ENCODE measurements at places on chromosomes 7 and 10.

- DNase-seq: no peak
Observed at GRCh38 chr7:124057872-124058271, 25.0 kb upstream of the TMEM229A start.

DNA sequence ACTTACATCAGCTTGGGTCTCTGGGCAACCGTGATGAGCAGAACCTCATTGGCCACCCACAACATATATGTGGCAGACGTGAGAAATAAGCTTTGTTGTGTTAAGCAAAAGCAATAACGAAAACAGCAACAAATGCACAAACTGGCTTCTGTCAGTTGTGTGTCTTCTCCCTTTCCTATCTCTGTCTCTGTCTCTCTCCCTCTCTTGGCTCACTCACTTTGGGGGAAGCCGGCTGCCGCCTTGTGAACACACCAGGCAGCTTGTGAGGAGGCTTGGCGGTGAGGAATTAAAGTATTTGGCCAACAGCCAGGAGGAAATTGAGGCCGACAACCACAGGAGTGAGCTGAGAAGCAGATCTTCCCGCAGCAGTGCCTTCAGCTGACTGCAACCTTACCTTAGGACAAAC lies 21.9 kb upstream of the CDCA7L start:
- no peak for DNase-seq

- DNase-seq: no peak
Observed at GRCh38 chr7:16670731-16671344, 24.9 kb downstream of the BZW2 start.

DNA sequence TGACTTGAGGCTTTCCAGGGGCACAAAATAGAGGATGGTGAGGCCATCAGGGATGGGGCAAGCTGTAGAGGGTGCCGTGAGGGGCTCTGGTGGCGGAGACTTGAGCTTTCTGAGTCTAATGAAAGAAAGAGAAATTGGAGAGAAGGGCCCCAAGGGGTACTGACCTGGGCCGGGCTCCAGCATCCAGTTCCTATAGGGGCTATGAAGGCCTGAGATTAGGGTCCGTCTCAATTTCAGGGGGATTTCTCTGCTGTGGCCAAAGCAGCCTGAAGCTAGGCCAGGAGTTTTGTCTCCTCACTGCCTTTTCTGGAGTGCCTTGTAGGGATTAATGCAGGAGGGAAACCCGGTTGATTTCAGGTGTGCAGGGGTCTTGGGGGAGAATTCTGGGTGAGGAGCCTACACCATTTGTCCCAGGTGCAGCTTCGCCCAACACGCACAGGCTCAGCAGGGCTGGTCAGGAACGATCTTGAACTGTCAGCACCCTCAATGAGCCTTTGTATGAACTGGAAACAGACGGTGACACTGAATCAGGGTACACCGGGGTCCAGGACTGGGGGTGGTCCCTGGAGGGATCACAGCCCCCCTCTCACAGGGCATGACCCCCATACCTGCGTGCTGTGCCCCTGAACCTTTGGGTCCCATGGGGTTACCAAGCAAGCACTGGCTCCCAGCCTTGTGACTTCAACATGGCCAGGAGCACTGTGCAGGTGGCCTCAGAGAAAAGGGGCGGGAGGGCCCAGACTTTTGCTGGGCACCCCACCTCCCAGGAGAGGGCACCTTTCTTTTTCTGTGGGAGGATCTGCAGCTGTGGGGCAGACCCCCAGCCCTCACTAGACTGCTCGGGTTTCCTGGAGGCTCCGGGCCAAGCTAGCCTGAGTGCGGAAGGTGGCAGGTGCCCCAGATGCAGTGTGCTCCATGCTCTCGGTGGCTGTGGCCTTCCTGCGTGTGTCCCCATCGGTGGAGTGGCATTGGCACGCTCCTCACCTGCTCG lies 122.9 kb upstream of the RET start:
- no peak for DNase-seq

DNA sequence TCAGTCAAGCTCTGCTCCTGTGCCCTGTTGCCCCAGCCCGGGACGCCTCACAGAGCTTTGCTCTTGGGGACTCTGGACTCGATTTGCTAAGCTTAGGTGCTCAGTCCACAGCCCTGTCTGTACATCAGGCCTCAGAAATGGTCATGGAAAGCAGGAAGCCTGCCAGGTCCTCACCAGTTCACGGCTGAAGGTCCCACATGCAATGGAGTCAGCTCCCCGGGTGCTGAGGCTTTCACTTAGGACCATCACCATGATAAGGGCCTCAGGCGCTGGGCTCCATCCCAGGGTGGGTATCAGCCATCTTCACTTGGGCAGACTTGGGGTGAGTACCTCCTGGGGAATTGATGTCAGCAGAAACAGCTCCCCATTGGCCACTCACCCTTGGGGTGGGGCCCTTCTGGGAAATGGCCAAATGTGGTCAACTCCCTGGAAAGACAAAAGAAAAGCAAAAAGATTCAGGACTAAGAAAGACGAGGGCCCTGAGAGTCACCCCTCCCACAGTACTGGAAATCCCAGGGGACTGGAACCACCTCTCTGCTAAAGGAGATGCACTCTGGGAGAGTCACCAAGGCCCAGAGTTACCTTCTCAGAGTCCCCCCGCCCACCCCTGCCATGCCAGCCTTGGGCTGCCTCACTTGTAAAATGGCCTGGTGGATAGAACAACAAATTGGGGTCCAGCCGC lies 37.6 kb downstream of the FAM53B start:
- no peak for DNase-seq

DNA sequence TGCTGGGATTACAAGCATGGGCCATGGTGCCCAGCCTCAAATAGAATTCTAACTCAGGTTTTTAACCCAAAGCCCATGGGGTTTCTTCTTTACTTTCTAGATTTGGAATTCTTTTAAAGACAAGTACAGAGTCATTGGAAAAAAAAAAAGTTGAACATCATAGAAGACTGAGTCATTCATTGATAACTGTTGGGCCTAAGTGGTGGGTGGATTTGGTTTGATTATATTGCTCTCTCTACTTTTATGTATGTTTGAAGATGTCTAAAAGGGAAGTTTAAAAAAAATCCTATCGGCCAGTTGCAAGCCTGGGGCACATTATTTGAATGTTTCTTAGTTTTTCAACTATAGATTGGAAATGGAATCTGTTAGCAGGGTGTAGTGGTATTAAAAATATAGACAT lies 49.7 kb downstream of the INPP5F start:
- no peak for DNase-seq

DNA sequence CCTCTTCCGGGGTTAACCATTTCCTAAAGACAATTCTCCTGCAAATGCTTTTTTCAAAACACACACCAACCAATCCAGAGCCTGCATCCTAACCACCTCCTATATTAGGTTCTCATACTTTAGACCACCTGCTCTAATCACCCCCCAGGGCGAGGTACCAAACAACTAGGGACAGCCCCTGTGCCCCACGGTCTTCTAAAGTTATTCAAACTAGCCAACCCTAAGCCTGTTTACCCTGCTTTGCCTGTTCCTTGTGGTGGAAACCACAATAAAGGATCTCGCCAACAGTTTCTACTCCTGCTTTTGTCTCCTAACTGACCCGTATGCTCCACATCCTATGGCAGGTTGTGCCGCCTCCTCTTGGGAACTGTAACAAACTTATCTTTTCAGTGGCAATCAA lies 21.1 kb downstream of the SP4 start:
- no peak for DNase-seq

DNA sequence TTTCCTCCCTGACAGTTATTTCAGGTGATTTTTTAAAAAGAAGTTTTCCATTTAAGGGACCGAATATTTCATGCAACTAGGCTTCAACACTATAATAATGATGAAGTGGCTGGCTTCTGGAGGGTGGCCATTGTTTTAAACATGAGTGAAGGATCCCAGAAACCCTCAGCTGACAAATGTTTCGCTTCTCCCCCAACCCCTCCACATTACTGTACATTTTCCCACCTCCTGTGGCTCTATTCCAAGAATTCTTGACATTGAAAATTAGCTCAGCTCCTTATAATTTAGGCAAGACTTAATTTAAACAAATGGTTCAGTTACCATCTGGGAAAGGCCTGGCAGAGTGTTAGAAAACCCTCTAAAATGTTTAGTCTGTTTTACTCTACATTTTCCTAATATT lies 129.9 kb upstream of the CDCA7L start:
- DNase-seq: no peak

GRCh38 chr7:140695381-140695780 lies 1.1 kb upstream of the NDUFB2 start:
- DNase-seq: no peak

DNA sequence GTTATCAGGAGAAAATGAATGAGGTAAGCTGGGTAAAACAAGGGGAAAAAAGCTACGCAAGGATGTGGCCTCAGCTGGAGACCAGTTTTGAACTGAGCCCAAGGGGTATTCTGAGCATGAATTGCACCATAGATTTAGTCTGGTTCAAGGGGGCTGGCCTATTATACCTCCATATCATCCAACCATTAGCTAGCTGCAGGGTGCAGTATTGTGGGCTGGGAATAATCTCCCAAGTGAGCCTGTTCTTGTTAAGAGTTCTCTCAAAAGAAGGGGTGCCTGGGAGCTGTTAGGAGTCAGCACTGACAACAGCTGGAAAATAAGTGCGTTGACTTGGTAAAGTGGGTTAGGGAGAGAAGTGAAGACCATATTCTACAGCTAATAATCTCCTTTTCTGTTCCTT lies 8.0 kb downstream of the TAS2R16 start:
- DNase-seq: no peak

DNA sequence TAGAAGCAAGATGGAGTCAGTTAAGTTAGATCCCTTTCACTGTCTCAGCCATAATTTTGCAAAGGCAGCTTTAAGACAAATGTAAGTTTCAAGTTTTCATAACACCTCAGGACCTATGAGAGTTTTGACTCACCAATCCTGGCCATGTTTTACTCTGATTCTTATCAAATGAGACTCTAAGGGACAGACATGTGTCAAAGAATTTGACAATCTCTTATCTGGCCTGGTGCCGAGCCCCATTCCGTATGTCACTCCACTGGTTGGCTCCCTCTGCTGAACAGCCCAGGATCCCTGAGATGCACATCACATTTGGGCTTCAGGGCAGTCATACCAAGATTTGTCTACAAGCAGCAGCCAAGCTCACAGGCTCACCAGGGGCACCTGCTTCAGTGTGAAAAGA lies 187.6 kb upstream of the STK17A start:
- no peak for DNase-seq

GRCh38 chr7:95001815-95002561 lies 94.6 kb downstream of the PPP1R9A start:
- no peak for DNase-seq

DNA sequence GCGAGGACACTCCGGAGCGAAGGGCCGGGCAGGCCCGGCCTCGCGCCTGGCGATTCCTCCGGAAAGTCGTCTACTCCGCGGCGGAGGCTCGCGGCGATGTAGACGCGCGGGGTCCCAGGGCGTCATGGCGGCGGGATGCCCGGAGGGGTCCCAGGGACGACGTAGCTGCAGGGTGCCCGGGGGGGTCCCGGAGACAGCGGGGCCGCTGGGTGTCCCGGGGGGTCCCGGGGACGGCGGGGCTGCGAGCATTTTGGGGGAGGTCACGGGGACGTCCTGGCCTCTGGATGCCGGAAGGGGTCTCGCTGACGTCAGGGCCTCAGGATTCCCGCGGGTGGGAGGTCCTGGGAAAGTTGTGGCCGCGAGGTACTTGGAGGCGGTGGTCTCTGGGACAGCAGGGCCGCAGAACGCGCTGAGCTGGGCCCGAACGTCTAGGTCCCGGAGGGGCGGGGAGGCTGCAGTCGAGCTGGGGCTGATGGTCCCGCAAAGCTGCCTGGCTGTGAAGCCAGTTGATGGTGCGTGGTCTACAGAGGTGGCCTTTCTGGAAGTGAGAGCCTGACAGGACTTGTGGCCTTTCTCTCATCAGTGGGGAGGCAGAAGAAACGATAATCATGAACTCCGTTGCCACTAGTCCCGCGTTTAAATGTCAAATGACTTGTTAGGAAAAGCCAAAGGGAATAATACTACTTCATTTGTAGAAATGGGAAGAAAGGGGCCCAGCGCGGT lies 637 bp downstream of the HSPA14 start:
- peak; percentile 35 for DNase-seq

DNA sequence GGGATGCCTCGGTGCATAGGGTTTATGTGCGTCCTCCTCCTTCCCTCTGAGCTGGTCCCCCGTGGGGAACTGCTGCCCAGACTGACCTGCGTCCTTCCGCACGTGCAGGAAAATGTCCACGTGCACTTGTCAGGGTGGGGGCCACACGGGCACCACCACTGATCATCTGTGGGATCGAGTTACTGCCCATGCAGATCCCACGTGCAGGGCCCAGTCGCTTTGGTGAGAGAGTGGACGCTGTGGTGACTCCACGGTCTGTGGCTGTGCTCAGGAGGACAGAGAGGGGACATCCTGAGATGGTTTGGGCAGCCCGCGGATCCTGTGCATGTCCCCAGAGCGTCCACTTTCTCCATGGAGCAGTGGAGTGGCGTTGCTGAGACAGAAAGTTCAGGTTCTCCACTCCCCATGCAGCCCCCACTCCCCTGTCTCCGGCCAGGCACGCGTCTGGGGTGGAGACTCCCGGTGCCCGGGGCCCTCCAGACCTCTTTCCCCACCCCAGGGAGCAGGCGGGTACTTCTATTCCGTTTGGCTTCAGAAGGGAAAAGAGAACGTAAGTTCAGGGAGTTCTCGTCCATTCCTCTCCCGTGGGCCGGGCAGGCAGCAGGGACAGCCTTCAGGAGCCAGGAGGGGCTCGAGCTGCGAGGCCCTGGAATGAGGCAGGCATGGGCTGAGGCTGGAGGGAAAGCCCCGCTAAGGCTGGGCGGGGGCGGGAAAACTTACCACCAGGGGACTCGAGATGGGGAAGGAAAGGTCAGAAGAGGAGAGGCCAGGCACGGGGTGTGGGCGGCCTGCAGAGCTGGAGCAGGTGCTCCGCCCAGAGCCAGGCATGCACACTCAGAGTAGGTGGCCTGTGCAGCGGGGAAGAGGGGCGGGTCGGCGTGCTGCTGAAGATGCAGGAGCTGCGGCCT lies 59.9 kb downstream of the EGFR start:
- DNase-seq: peak; percentile 42

DNA sequence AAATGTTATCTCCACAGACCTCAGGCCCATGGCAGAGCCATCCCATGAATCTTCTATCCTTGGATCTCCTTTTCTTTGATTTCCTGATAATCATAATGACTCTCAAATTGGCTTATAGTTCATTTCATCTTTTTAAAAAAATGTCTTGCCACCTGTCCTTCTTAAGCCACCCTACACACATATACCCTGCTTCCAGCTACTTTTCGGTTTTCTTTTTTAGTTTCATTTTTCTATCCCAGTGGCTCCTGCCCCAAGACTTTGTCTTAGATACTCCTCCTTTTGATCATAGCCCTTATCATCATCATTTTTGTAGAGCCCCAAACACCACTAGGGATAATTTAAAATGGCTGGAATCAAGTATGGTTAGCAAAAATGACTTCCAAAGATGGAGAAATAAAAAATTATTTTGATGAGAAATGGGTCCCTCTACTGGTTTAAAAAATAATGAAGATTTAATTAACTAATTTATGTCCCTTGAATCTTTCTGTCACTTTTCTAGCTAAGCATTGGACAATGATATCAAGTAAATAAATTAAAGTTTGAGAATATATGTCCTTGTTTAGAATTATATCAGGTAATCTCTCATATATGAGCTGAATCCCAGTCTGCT lies 277.3 kb upstream of the SEMA3D start:
- no peak for DNase-seq

- peak; percentile 80 for DNase-seq
Observed at GRCh38 chr10:132359305-132360040, 27.5 kb downstream of the LRRC27 start.

GRCh38 chr10:86524225-86524962 lies 2.8 kb upstream of the WAPL start:
- no peak for DNase-seq

- DNase-seq: no peak
Observed at GRCh38 chr7:2909471-2910039, 65.4 kb upstream of the GNA12 start.

- no peak for DNase-seq
Observed at GRCh38 chr7:68173513-68173912, 1176.9 kb downstream of the TYW1 start.

Data from left ventricle myocardium superior (tissue), 1 donor.